ENCODE measurements at places on chromosomes 5 and 9.

- no peak for DNase-seq
Measured at GRCh38 chr9:6272229-6272598, 56.0 kb upstream of the TPD52L3 start.

DNA sequence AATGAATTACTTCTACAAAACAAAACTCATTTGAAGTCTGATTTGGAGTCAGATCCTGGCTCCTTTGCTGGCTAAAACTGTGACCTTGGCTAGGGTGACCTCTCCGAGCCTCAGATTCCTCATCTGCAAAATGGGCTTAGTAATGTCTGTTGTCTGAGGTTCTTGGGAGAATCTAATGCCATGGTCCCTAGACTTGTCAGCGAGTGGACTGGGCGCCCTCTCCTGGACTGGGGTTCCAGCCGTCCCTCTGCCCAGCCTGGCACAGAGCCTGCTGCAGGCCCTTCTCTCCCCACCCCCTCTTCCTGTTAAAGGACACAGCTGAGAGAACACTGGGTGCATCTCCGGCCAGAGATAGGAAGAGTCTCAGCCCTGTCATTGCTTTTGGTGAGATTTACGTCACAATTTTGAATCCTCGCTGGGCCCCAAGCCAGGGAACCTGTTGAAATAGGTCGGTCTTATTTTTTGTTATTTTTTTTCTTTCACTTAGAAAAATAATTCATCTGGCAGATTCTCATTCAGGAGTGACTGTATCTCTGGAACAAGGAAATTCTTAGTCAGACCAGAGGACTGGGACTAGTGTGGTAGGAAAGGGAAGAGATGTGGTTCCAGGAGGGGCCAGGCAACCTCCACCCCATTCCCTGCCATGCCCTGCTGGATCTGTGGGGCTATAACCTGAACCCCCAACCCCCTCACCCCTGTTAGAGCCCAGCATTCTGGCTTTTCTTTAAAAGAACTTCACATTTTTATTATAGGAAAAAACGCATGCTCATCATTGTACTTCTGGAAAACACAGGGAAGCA lies 48.2 kb upstream of the RPL26L1 start:
- DNase-seq, result no peak

GRCh38 chr9:137969008-137969407 lies 91.4 kb downstream of the CACNA1B start:
- DNase-seq, result no peak

- DNase-seq, result peak; percentile 39
Measured at GRCh38 chr5:137808503-137809135, 54.5 kb upstream of the HNRNPA0 start.

- no peak for DNase-seq
Measured at GRCh38 chr9:74810200-74810599, 77.5 kb downstream of the TRPM6 start.

- DNase-seq, result no peak
Measured at GRCh38 chr9:74718709-74719108, 169.0 kb downstream of the TRPM6 start.

GRCh38 chr5:72106817-72107130 lies 501 bp upstream of the MAP1B start:
- DNase-seq, result no peak

- no peak for DNase-seq
Measured at GRCh38 chr9:38015266-38015665, 53.8 kb downstream of the SHB start.

DNA sequence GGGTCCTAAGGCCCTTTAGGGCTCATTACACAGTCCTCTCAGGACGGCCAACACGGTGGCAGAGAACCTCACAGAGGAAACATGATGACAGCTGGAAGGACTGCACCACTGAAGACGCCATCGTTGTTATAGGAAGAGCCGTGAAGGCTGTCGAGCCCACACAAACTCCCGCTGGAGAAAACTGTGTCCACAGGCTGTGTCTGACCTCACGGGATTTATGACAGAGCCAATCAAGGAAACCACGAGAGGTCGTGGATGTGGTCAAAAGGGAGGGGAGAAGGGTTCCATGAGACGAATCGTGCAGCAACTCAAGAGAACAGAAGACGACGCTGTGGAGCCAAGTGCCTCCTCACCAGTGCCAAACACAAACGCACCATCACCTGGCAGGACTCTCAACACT lies 12.2 kb downstream of the QSOX2 start:
- DNase-seq, result peak; percentile 36

GRCh38 chr5:133278317-133278716 lies 226.5 kb downstream of the HSPA4 start:
- no peak for DNase-seq

GRCh38 chr5:51399643-51400006 lies 16.4 kb downstream of the ISL1 start:
- no peak for DNase-seq

- DNase-seq, result no peak
Measured at GRCh38 chr5:78594610-78595457, 53.7 kb downstream of the LHFPL2 start.

DNA sequence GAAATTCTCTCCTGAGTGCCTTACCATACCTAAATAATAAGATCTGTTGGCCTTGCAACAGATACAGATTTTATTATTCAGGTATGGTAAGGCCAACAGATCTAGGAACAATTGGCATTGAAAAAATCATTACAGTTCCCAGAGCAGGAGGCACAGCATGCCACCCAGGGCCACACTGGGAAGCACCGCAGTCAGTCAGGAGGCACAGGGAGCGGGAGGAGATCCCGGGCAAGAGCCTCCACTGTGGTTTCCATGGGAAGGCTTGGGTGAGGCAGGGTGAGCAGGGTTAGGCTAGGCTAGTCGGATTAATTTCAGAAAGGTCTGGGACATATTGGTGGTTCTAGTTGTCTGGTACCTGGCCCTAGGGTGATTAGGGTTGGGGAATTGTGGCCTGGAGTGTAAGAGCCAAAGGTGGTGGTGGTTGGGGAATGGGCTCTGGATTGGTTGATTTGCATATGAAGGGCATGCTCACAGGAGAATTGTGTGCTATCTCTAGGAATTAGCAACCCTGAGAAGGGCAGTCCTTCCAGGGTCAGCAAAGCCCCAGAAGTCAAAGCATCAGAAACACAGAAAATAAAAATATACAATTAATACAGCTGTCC lies 111.4 kb downstream of the PDE8B start:
- DNase-seq, result no peak

DNA sequence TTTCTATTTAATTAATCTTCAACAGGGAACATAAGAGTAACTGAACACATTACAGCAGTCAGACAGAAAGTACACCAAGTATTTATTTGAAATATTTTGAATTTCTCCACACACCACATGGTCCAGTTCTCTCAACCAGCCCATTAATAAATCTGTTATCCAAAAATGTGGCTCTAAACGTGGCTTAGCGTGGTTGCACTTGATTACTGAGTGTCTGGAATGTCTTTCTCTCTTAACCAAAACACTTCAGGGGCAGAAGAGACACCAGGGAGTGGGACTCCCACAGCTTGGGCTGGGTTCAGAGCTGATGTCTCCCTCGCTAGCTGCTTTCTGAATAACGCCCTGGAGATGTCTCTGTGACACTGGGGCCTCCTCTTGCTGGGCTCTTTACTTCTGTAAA lies 52.6 kb upstream of the FANCC start:
- DNase-seq, result no peak

- no peak for DNase-seq
Measured at GRCh38 chr5:170430866-170431437, 41.8 kb upstream of the KCNMB1 start.

GRCh38 chr5:181133610-181134231 lies 2.8 kb upstream of the OR2V1 start:
- DNase-seq, result no peak

DNA sequence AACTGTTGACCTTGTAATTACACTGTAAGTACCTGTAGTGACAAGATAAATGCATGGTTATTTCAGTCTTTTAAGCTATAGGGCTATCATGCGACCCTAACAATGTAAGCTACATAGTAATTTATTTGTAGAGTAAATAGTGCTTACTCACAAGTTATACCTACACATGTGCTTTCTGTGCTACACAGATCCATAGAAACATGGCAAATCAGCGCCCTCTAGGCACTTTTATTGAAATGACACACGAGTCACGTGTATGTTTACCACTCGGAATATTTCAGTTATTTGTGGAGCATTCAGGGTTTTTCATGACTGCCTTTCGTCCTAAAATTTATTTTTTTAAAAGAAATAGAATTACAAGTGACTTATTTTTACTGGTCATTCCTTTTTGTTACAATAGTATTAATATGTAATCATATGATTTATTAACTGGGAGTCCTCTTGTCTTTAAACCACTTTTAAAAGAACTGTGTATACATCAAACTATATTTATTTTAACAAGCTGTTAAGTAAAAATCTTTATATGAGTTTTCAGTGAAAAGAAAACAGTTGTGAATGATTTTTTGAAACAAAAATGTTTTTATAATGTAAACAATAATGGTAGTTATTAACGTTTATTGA lies 1242.3 kb upstream of the WWC1 start:
- DNase-seq, result peak; percentile 75

- DNase-seq, result no peak
Measured at GRCh38 chr9:12391839-12392509, 301.2 kb upstream of the TYRP1 start.

- no peak for DNase-seq
Measured at GRCh38 chr5:43376496-43377140, 35.6 kb downstream of the CCL28 start.

GRCh38 chr5:171390883-171391677 lies 3.4 kb downstream of the NPM1 start:
- DNase-seq, result no peak

DNA sequence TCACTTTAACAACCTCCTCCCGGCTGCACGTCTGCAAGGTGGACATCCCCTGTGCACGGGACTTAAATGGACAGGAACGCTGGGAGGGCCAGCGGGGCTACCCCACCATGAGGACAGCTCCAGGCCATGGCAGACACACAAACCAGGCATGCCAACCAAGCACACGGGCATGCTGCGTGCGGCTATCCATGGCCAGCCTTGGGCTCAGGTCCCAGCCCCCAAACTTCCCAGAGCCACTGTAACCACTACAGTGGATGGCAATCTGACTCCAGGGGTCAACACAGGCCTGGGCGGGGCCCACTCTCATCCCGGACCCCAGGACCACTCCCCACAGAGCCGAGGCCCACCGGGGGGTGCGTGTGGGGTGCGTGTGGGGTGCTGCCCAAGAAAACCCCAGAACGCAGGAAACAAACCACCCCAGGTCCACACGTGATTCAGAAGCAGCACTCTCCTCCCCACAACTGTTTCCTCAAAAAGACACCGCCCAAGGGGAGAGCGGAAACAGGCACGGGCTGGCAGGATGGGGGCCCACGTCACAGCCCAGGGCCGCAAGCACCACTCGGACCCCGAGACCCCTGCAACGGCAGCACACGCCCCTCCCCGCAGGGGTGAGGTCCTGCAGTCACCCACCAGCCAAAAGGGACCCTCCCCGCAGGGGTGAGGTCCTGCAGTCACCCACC lies 7.4 kb downstream of the SLC12A7 start:
- DNase-seq, result no peak

DNA sequence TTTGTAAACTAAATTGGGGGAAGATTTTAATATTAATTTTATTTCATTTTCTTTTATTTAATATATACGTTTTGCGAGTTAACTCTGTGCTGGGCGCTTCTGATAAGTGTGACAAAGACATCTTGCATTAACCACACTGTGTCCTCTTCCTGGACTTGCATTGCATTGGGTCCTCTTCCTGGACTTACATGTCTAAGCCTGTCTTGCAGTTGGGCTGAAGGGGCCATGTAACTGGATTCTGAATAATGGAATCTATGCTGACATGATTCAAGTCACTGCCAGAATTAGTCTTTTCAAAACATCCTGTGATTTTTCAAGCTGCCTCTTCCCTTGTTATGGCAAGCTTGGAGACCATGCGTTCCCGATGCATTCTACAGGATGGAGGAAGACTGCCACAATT lies 122.6 kb downstream of the TRIM32 start:
- DNase-seq, result no peak

DNA sequence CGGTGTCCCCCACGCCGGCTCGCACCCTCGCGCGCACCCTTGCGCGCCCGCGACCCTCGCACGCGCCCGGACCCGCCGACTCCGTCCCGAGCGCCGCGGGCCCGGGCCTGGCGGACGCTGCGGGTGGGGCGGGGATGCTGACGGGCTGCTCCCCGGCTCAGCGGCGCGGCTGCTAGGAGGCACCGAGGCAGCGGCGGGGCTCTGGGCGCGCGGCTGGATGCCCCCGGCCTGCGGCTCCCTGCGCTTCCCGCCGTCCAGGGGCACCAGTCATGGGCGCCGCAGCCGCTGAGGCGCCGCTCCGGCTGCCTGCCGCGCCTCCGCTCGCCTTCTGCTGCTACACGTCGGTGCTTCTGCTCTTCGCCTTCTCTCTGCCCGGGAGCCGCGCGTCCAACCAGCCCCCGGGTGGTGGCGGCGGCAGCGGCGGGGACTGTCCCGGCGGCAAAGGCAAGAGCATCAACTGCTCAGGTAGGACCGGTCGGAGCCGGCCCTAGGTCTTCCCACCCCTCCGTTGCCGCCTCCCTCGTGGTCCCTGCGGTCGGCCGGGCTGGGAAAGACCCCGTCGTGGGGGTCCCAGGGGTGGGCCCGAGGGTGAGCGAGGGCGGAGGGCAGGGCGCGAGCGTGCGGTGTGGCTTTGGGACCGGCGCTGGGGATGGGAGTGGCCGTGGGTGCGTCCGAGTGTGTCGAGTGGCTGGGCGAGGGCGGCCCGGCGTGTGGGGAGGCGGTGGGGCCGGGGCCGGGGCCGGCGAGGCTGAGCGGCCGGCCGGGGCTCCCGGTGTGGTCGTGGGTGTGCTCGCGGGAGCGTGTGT lies 530 bp downstream of the TMEFF1 start:
- DNase-seq, result no peak

DNA sequence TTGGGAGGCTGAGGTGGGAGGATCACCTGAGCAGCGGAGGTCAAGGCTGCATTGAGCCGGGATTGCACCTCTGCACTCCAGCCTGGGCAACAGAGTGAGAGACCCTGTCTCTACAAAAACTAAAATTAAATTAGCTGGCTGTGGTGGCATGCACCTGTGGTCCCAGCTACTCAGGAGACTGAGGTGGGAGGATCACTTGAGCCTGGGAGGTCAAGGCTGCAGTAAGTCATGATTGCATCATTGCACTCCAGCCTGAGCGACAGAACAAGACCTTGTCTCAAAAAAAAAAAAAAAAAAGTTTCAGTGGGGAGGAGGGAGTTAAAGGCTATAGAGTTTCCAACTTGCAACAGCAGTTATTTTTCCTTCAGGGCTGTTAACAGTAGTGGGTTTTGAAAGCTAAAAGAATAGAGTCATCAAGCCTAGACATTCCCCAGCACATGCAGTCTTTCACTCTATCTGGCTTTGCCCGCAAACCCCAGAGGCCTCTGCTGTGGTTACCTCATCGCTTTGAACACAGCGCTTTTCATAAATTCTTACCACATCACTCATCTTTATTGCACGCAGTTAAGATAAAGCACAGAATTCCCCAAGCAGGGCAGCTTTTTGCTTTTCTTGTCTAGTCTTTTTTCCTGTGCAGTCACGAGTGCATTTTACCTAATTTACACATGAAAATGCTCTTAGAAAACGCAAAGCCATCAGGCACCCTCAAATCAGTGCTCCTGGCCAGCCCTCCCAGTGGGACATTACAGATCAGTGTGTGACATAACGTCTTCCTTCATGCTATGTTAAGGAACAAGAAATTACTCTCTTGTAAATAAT lies 8.7 kb upstream of the SLC2A8 start:
- DNase-seq, result no peak

GRCh38 chr5:135694906-135695305 lies 116.1 kb upstream of the CXCL14 start:
- DNase-seq, result no peak
